ENCODE measurements at places on chromosomes 3 and 15. TPM values are rescaled to one million over a fixed set of nuclear protein-coding genes. Genes with fewer than 3 reads are reported as not detected.

DNA sequence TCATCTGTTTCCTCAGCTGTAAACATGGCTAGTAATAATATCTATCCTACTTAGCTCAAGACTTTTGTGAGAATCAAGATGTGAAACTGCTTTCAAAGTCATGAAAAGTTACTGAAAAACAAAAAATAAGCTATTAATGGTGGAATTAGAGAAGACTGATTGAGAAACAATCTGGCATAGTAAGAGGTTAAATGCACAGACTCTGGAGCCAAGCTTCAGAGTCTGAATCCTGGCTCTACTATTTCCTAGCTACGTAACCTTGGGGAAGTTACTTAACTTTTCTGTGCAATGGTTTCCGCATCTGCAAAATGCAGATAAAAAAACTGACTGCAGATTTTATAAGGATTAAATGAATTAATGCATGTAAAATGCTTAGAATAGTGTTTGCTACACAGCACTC, 28.8 kb downstream of the LRRFIP2 start:
- H3K4me3 ChIP-seq, result no peak overlapping the region
- no peaks in the 10 kb centered on the region for H3K27me3 ChIP-seq
- H3K36me3 ChIP-seq, result peaks cover 11% of the 10 kb centered on the region
- no peak for DNase-seq
- H3K27ac ChIP-seq, result peak overlapping the region; percentile 80

DNA sequence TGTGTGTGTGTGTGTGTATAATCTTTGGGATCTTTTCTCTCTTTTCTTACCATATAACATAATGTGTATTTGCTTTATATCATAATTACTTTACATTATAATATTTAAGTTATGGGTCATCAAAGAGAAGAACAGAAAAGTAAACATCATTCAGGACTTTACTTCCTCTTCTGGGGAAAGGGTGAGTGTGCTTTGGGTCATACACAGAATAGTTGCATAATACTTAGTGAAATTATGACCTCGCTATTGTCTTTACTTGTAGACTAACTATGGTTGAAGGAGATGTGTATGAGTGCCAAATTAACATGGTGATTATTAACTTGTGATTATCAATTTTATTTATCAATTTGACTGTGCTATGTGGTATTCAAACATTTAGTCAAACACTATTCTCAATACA, 1086.9 kb downstream of the DIPK2A start:
- no peaks in the 10 kb centered on the region for H3K36me3 ChIP-seq
- no peak for DNase-seq
- H3K27me3 ChIP-seq, result no peaks in the 10 kb centered on the region
- H3K27ac ChIP-seq, result no peak overlapping the region

Gene C3orf85
- not detected for total RNA-seq

DNA sequence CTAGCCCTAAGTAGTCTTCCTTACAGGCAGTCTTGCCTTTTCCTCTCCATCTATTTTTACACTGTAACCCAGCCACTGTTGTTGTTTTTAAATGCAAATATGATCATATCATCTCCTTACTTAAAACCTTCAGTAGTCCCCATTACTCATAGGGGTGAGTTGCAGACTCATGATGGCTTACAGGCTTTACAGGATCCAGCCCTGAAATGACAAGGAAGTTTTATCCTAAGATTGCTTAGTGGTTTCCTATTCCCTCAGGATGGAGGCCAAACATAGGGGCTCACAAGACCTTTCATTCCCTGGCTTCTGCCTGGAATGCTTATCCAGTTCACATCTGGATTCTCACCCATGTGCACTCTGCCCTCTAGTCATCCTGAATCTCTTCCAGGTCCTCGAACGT, 27.7 kb upstream of the PCOLCE2 start:
- no peaks in the 10 kb centered on the region for H3K4me1 ChIP-seq
- no peak overlapping the region for H3K27ac ChIP-seq
- peaks cover 16% of the 10 kb centered on the region for H3K27me3 ChIP-seq
- H3K36me3 ChIP-seq, result no peaks in the 10 kb centered on the region

Measured in T-helper 17 cell (primary cell).